Brain pericyte (primary cell): ENCODE measurements at places on chromosomes 4 and X.

- no peak for DNase-seq
Observed at GRCh38 chr4:23952258-23952657, 62.4 kb upstream of the PPARGC1A start.

- no peak for DNase-seq
Observed at GRCh38 chr4:106650701-106651100, 282.1 kb upstream of the GIMD1 start.

DNA sequence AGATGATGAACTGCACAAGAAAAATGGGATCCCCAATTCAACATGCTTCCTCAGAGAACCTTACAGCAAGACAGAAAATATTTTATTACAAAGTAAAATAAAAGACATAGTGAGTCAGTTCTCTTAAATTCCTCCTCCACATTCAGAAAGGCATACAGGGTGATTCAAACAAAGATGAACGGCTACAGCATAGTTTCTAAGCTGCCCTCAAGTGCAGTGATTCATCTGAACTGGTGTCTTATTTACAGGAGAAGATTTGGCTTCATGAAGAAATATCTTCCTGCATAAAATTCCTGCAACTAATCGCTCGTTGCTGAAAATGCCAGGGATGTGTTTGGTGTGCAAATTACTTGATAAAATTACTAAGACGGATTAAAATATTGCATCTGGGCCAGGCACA is 103.6 kb downstream of the PRKX start:
- DNase-seq = no peak

- no peak for DNase-seq
Observed at GRCh38 chr4:25870081-25870480, 7.3 kb upstream of the SEL1L3 start.

DNA sequence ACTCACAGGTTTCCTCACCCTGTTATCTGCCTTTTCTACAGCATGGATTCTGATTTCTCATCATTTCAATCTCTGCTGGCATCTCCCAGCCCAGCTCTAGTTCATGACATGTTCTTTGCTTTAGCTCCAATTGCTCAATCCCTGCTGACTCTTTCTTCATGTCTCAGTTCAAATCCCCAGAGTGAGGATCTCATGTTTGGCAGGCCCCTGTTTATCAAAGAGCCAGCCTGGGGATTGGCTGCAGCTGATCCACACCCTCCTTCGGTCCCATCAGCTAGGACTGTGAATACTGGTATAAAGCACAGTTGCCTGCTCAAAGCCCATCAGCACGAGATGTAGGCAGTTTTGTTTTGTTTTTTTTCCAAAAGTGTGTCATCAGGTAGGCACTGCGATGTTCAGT is 14.4 kb upstream of the CC2D2A start:
- DNase-seq = no peak

DNA sequence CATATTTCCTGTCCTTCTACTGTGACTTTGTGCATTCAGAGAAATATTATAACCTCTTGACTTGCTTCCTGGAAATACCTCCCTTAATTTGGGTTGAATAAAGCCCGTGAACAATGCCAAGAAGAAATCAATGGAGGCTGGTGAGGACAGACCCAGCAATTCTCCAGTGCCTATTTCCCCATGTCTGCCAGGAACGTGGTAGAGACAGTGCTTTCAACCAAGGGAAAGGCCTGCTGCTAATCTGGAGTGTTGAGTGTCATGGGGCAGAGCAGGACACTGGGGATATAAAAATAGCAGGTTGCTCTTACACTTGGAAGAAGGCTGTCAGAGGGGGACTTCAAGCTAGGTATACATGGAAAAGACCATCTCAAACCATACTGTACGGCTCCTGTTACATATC is 19.9 kb downstream of the TSC22D3 start:
- no peak for DNase-seq

- DNase-seq = no peak
Observed at GRCh38 chr4:12118651-12119213, 690.0 kb upstream of the HS3ST1 start.

GRCh38 chr4:180618396-180618795 is 1624.8 kb upstream of the TENM3 start:
- DNase-seq = no peak

- DNase-seq = no peak
Observed at GRCh38 chr4:15375667-15376066, 52.2 kb upstream of the C1QTNF7 start.

GRCh38 chr4:138243369-138243768 is 1.2 kb upstream of the SLC7A11 start:
- no peak for DNase-seq

GRCh38 chr4:84939113-84939512 is 27.4 kb downstream of the WDFY3 start:
- DNase-seq = no peak

GRCh38 chr4:8270912-8271815 is 1.6 kb downstream of the HTRA3 start:
- DNase-seq = no peak

GRCh38 chr4:69849969-69850368 is 10.0 kb downstream of the SULT1E1 start:
- DNase-seq = no peak

DNA sequence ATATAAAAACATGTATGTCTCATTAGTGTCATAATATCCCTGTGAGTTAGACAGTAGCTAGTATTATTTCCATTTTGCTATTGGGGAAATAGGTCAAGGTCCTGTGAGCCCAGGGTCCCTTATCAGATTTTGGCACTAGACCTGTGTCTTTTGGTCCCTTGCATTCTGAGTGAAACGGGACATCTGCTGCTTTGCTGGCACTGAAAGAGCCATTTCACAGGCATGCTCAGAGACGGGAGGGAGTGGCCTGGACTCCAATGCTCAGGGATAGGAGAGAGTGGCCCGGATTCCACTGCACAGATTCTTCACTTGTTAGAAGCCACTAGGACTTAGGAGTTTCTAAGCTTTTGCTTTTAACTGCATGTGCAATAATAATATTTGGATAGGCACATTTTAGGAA is 177.2 kb downstream of the TSPAN5 start:
- DNase-seq = no peak
